Psoas muscle (tissue), 8 donors: ENCODE measurements at places on chromosomes 5 and 9. TPM values are rescaled to one million over a fixed set of nuclear protein-coding genes. Genes with fewer than 3 reads are reported as not detected.
A peak's percentile ranks its signal among the peaks of the same experiment; 100 is the strongest.

Gene ENHO
- total RNA-seq: not detected

Gene SMIM33
- not detected for total RNA-seq

Gene RPL37
- 737 TPM for total RNA-seq

Gene DENND1A
- total RNA-seq: 17.3 TPM

Gene CCDC180
- total RNA-seq: 1.6 TPM

Gene EEIG1
- total RNA-seq: 10.0 TPM

Gene NUP155
- total RNA-seq: 12.3 TPM

Gene LRRC19
- not detected for total RNA-seq

Gene TLR4
- total RNA-seq: 6.5 TPM

DNA sequence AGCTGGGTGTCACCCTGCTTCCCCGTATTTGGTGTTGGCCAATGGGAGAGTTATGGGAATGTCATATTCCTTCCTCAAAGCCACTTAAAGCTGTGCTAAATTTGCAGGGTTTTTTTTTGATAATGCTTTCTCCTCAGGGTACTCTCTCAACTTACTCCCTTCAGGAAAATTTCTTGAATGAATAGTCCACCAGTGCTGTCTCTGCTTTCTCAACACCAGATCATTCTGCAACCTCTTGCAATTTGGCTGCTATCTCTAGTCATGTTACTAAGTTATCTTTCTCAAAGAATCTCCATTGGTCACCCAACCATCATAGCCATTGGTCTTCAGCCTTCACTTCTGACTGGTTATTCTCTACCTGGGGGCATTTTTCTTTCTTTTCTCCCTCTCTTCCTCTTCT is 13.4 kb upstream of the TNFAIP8 start:
- no peak for DNase-seq

DNA sequence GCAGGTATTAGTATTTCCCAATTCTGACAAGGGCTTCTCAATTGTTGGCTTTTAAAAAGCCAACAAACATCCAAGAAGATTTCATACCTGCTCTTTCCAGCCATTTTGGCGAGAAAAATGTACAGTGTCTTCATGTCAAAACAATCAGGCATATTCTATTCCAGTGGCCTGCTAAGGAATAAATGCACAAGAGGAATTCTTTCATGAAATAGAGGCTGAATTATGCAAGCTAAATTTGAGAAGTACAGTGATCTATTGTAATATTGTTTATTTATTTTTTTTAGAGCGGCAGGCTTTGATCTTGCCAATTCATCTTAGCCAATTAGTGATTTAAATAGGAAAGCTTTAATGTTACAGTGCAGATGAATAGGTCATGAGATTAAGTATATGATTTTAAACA is 49.3 kb downstream of the NLN start:
- DNase-seq: no peak

DNA sequence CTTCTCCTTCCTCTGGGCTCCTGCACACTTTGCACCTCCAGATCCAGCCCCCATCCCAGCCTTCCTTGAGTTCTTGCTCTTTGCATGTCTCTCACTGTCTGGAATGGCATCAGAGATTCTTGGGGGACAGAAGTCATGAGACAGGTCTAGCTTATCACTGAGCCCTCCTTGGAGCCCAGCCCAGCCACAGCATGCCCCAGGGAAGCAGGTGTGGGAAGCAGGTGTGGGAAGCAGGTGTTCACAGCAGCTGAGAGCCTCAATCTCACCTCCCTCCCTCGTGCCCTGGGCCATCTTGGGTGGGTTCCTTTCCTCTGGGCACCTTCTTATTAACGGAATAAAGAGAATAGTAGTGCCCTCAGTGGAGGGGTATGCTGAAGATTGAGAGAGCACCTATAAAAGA is 27.2 kb downstream of the SLC6A7 start:
- no peak for DNase-seq

DNA sequence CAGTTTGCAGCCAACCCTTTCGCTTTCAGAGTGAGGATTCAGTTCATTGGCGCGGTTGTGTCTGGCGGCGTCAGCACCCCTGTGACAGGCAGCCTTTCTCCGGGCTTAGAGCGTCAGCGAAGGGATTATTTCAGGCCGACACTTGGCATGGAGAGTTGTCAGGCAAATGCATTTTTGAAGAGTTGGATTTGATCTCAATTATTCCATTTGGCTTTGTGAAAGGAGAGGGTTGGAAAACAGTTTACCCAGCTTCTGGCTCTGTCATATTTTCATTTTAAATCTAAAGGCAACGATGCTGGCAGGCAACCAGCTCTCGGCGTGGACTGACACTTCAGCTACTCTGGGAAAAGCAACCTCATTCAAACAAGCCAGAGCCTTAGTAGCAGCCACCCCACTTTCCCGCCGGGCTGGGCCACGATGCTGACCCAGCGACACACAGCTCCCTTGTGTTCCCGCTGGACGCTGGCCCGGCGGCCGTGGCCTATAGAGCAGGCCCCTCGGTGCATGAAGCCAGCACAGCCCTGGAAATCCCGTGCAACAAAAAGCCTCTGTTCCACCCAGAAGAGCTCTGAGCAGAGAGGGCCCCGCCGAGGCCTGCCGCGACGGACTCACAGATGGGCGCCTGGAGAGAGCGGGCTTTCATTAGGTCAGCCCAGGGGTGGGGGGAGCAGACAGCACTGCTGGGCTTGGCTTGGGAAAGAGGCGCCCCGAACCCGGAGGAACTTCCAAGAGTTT is 28.9 kb upstream of the LPCAT1 start:
- DNase-seq: no peak

DNA sequence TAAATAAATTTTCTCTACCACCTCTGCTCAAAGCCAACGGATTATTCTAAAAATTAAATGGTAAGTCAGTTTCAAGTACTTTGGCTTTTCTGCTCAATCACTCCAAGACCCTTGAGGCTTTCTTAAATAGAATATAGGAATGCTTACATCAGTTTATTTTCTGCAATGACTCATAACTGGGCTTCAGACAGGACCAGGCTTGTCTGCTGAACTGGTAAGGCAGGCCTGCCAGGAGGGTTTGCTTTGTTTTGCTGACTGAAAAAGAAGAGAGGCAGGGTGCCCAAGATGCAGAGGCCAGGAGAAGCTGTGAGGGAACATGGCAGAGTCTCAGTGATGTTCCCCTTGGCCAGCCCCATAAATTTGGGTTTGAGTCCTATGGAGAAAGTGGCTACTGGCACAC is 60.3 kb upstream of the EPB41L4A start:
- no peak for DNase-seq

- peak; percentile 78 for DNase-seq
Observed at GRCh38 chr9:121499427-121500164, at the start of gene GGTA1. GGTA1 (minus strand) TSS chr9:121499844; CDS start chr9:121467922, 31,922 bp downstream.

- no peak for DNase-seq
Observed at GRCh38 chr9:98807070-98807813, at the start of gene GALNT12. GALNT12 (plus strand) TSS chr9:98807670; CDS start chr9:98807699, 29 bp downstream.

DNA sequence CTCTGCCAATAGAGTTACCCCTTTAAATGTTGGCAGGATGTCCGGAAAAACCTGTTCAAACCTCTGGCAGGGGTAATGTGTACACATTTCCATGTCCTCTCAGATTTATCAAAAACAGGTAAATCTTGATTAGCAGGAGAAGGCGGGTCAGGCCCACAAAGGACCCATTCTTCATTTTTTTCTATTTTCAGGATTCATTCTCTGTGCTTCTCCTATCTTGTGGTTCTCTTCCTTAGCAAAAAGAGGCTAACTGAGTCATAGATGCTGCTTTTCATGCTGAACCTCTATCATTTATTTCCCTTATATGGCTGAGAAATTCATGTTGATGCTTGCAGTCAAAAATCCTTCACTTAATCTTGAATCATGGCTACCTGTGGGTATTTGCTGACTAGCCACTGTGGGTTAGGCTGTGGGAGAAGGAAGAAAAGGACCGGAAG is 112.7 kb upstream of the IQGAP2 start:
- no peak for DNase-seq

GRCh38 chr5:151781201-151781600 is 9.4 kb downstream of the G3BP1 start:
- no peak for DNase-seq

DNA sequence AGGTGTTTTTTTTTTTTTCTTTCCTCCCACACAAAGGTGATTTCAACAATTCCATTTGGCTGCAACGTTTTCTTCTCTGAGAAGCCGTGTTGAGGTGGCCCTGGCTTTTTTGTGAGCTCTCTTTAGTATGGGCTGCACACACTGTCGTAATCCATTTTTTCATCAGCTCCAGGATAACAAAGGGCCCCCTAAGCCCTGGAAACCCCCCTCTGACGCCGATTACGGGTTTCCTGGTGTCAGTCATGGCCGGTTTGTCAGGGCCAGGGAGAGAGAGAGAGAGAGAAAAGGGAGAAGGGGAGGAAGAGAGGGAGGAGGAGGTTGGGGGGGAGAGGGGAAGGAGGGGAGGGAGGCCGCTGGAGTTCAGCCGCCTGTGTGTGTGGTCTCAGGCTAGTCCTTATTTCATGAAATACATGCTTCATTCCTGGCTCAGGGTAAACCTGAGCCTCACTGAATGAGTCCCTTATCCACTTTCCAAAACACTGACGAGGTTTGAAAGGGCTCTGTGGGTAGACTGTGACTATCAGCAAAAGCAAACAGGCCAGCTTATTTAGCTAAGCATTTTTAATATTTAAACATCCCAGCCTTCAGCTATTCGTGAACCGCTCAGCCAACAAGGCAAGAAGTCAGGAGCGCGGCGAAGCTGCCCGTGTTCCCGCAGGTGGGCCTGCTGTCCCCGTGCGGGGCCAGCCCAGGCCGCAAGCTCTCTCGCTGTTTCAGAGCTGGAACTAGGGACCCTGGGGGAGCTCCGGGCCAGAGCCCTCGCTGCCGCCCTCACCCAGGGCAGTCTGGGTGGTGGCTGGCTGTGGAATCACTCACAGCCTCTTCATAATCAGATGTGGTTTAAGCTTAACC is 172.8 kb downstream of the ERCC6L2 start:
- DNase-seq: no peak

- DNase-seq: no peak
Observed at GRCh38 chr5:44443172-44443571, 54.0 kb upstream of the FGF10 start.

- DNase-seq: no peak
Observed at GRCh38 chr5:147554261-147554817, 44.5 kb upstream of the DPYSL3 start.

GRCh38 chr5:159393854-159394274 is 63.6 kb upstream of the IL12B start:
- DNase-seq: no peak

GRCh38 chr9:136795000-136795348 is 1.2 kb upstream of the CCDC183 start:
- no peak for DNase-seq

- peak; percentile 83 for DNase-seq
Observed at GRCh38 chr5:140372971-140373487, 13.0 kb downstream of the SLC4A9 start.

DNA sequence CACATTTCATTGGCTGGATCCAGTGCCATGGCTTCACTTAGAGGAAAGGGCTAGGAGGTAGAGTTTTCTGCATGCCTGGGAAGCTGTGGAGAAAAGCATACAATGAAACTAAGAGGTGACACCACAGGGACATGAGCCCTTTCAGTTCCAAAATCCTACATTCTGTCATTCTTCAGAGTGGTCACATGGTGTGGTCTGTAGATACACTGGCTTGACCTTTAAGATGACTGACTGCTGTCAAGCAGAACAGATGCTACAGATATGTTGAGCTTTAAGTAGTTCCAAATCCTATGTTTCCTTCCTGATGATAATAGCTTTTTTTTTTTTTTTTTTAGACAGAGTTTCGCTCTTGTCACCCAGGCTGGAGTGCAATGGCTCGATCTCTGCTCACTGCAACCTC is 26.2 kb downstream of the DMRT3 start:
- no peak for DNase-seq

DNA sequence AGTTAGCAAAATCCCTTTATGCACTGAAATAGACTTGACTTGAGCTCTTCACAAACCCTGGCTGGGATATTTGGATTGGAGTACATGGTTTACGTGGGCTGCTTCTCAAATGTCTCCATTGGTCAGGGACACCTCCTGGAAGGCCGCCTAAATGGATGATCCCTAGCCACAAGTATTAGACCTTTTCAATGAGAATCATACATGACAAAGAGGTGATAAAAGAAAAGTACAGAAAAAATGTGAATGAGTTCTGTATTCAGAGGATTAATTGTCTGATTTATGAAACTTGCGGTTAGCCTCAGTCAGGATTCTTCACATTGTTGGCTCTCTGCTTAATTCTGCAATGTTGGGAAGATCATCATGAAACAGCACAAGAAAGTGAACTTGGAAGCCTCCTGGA is 752.8 kb upstream of the ADAMTS16 start:
- DNase-seq: no peak

DNA sequence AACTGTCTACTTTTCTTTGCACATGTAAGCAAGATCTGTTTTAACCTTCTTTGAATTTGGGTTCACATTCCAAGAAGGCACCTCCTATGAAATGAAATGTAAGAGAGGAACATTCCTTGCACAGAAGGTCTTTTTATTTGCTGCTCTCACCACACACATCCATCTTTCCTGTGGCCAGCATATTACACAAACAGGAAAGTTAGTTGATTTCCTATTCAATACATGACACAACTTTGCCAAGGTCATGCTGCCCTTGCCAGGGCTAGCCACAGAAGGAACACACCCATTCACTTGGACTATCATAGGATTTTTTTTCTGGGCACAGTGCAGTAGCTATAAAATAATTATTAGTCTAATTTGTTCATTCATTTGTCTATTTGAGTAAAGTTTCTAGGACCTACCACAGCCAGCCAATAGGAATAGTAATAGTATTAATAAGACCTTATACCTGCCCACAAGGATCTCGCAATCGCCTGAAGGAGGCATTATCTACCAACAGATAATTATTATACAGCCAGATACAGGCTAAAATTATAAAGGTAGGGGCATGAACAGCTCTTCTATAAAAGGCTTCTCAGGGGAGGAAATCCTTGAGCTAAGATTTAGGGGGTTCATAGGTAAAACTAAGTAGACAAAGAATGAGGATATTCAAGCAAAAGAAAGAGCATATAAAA is 78.1 kb upstream of the NREP start:
- no peak for DNase-seq

GRCh38 chr5:78727786-78728761 is 79.5 kb upstream of the LHFPL2 start:
- no peak for DNase-seq

GRCh38 chr5:60597572-60598320 is 102.2 kb downstream of the DEPDC1B start:
- DNase-seq: no peak

DNA sequence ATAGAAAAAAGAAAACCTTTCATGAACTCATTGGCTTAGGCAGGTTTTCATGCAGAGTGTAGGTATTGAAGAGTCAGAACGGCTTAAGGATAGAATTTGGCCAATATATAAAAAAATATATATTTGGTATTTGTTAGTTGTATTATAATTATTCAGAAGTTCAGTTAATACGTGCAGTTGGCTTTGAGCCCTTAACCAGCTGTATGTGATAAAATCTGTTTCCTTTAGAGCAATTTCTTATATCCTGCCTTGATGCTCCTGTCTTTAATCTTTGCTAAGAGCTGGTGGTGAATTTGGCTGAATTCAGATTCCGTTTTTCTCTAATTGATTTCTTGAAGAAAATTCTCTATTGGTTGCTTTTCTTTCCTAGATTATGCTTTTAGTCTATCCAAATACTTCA is 3.7 kb downstream of the ANXA1 start:
- no peak for DNase-seq

GRCh38 chr5:54243483-54244080 is 66.8 kb downstream of the ARL15 start:
- DNase-seq: no peak
